NCI-H2029 treated with DMSO at 0.1 percent for 48 hours (cell line): ENCODE measurements at places on chromosomes 6 and 20.

- DNase-seq = peak; percentile 61
These were observed 91.4 kb upstream of the RNF217 start for GRCh38 chr6:124870611-124871459.

DNA sequence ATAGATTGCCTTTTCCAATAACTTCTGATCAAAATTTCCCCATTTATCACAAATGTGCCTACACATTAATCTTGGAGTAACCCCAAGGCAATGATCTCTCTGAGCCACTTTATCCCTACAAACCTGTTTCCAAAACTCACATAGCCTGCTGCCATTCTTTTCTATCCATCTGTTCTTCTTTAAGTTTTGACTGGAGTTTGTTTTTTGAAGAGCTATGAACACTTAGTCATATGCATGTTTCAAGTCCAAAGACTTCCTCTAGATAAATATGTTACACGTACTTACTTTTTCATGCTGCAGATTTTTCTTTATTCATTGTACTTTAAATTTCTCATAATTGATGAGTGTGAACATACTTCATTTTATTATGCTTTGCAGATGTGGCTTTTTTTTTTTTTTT, 488.9 kb upstream of the CITED2 start:
- DNase-seq = no peak

GRCh38 chr20:46803123-46804020, 91.3 kb upstream of the EYA2 start:
- DNase-seq = no peak

DNA sequence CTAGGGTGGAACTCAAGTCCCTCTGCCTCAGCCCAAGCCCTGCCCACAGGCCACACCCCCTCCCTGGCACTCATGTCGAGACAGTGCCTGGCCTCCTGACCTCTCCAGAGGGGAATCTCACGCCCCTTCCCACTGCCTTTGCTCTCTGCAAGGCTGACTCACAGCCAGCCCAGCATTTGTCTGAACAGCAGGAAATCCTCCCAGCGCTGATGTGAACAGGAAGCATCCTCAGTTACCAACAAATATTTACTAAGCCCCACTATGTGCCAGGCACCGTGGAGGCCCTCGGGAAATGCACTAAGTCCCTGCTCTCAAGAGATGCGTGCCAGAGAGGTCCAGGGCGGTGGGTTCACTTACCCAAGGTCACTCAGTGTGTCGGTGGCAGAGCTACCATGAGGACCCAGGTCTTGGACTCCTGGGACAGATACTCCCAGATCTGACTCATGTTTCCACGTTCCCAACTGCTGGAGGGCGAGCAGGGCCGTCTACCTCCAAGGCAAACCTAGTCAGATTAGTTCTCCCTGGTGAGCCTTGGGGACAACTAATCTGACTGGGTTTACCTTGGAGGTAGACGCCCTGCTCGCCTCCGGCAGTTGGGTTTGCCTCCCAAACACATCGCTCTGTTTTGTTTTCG, 7.8 kb downstream of the ADA start:
- no peak for DNase-seq

DNA sequence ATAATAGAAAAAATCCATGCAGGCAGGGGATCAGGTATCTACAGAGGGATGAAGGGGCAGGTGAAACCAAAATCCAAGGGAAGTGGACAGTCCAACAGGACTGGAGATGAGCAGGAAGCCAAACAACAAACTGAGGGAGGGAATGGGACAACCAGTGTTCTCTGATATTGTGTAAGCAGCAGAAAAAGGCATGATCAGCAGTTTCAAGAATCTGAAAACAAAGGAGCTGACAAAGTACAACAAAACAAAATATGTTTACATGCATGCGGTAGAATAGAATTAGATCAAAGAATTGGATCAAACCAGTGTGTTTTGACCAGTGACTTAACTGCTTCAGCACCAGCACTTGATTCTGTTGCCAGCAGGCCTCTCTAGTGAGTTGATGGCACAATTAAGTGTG, 729.7 kb downstream of the RFPL4B start:
- DNase-seq = no peak

DNA sequence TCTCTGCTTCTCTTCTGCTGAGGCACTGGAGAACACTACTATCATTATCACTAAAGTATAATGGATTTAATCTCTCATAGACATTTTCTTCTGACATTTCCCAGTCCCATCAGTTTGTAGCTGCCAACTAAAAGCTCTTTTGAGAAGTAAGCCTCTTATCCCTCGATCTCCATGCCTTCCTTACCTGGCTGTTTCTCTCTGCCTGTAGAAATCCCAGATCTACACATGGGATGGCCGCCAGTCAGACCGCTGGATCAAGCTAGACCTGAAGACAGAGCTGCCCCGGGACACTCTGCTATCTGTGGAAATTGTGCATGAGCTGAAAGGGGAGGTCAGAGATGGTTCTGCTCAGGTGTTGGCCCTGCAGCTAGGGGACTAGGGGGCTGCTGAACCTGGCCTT, 25.4 kb downstream of the CCDC167 start:
- no peak for DNase-seq

GRCh38 chr6:106509420-106510089, 119.7 kb downstream of the RTN4IP1 start:
- DNase-seq = no peak

GRCh38 chr6:13434777-13435176, 52.6 kb downstream of the GFOD1 start:
- DNase-seq = no peak

DNA sequence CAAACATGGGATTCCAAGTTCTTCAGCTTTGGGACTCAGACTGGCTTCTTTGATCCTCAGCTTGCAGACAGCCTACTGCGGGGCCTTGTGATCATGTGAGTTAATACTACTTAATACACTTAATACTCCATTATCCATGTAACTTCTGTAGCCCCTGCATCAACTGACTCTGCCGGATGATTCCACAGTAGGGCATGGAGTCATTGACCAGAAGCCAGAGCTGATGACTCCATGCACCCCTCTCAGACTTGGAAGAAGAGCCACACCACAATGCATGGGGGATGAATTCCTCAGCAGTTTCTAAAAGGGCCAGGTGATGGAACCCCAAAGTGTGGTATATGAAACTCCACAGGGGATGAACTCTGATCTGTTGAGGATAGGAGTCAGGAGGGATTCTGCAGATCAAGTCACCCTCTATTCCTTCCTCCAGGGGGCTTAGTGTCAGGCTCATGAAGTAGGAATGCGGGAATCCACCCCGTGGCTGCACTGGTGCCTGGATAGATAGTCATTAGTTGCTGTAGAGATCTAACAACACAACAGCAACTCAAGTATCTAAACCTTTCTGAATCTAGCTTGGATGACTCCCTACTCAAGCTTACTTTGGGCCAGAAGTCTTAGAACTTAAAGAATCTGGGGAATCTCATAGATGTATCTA, 70.2 kb downstream of the GPR6 start:
- DNase-seq = no peak

DNA sequence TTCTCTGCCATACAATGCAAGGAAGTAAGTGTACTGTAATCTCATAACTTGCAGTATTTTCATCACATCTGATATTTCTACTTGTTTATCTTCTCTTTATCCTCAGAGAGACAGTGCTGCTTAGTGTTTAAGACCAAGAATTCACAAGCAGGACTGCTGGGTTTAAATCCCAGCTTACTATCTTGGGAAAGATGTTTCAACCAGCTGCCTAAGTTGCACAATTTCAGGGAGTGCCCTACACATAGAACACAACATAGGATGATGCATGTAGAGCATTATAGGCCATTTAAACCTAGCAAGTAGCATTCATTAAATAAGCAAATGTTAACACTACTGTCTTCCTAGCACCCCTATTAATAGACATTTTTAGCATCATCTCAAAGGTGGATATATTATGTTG, 205.2 kb upstream of the CEP162 start:
- DNase-seq = no peak

DNA sequence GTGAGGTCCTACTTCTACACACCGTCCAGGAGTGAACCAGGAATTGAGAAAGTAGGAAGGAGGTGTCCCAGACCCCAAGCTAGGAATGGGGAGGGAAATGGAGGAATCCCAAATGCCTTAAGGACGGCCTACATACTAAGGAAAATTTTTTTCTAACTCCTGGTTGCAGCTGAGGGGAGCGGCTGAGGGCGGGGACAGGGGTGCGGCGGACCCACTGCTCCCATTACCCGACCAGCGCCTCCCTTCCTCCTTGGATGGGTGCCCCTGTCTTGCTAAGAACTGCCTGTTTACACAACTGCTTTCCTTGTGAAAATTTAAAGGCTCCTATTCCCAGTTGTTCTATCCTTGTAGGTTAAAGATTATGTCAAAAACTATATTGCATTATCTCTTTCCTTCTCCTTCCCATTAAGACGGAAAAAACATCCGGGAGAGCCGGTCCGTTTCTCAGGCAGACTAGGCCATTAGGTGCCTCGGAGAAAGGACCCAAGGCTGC, 699 bp upstream of the HSPA1B start:
- no peak for DNase-seq
